Stimulated activated CD4-positive, alpha-beta T cell treated with anti-CD3 and anti-CD28 coated beads, TNF-alpha, amount 100 ng/mL, for 48 hours (primary cell): ENCODE measurements at places on chromosomes 11 and 22.

- no peak for DNase-seq
Observed at GRCh38 chr22:31295831-31296657, 3.8 kb upstream of the PIK3IP1 start.

GRCh38 chr11:78277314-78277994, 88.7 kb downstream of the USP35 start:
- DNase-seq = no peak

- DNase-seq = no peak
Observed at GRCh38 chr11:35618497-35619115, 346 bp downstream of the FJX1 start.

GRCh38 chr22:47105085-47105484, 342.6 kb downstream of the TBC1D22A start:
- DNase-seq = no peak

GRCh38 chr11:122812638-122813037, 25.7 kb upstream of the CRTAM start:
- no peak for DNase-seq

- DNase-seq = no peak
Observed at GRCh38 chr11:135036488-135037297, 624.7 kb upstream of the B3GAT1 start.

DNA sequence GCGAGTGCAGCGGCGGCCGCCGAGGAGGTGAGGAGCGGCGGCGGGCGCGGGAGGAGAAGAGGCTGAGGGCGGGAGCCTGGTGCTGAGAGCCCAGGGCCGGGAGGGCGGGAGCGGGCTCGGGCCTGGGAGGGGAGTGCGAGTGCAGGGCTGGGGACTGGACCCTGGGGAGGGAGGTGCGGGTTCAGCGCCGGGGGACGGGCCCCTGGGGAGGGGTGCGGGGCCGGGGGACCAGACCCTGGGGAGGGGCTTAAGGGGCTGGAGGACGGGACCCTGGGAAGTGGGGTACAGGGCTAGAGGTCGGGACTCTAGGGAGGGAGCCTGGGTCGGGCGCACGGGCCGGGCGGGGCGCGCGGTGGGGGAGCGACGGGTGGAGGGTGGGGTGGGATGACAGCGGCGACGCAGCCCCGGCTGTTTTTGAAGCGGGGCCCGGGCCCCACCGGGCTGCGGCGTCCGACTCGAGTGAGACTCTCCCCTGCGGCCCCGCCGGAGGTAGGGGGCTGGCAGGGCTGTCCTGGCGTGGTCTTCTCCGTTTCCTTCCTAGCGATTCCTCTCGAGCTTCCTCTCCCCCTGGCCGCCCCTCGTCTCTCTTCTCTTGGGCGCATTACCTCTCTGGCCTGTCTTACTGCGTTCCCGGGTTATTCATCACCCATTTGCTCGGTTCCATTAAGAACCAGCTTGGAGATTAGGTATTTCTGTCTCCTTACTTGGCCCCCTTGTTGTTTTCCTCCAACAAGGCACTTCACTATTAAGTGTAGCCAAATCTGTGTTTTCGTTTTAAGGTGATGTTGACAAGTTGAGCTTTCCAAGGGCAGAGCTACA, 754 bp downstream of the NUP50 start:
- no peak for DNase-seq

DNA sequence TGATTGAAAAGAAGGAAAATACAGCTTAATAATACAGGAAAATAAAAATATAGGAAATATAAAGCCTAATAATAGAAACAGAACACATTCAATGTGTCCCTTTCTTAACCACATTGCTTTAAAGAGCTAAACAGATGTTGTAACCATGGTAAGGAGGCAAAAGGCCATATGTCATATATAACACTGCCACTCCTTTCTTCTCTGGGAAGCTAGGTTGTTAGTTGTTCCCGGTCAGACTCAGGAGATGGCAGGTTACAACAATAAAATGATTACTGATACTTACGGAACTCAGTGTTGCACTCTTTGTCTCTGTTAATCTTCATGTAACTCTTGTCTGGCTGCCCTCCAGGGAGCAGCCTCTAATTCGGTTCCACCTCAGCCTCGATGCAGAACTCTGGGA, 134.7 kb upstream of the PGR start:
- DNase-seq = no peak

DNA sequence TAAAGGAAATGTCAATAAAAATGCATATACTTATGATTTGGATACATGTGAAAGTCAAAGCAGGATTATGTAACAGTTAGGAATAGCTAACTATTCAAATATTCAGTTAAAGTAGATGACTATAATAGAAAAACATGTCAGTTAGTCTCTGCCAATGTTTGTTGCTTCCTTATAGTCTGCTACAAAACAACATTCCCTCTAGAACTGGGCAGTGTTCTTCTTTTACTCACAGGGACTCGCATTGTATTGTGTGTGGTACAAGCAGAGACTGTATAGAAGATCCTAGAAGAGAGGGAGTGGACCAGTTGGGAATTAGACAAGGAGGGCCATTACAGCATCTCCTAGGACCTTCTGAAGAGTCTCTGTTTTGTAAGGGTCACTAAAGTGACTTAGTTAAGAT, 10.6 kb downstream of the ACAT1 start:
- DNase-seq = no peak

DNA sequence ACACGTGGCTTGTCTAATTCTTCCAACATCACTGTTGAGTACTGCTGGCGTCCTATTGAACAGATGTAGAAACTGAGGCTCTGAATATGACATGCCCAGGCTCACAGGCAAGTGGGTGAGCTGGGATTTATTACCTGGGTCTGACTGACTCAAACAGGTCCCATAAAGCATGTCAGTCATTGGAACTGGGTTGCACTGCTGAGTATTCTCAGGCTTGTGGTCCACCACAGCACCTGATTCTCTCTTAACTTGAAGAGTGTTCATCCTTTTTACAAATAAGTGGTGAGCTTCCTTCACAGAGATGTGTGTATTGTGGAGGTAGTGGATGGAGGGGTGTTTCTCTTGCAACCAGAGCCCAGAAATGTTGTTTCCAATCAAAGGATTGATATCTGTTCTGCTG, 44.5 kb downstream of the SC5D start:
- DNase-seq = no peak

DNA sequence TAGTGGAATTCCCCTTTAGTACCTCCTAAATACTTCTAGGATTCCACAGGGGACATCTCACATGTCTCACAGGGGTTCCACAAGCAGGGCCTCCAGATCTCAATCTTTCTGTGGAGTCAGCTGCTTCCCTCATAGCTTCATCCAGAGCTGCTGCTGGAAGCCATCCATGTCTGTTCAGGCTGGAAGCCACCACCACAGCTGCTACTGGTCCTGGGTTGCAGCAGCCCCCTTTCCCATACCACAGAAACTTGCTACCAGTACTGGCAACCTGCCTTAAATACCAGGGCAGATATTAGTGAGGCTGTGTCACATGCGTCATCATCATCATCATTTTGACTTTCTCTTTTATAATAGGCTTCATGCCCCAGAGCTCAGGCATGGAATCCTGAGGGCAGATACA, 242.7 kb upstream of the NCAM1 start:
- no peak for DNase-seq

DNA sequence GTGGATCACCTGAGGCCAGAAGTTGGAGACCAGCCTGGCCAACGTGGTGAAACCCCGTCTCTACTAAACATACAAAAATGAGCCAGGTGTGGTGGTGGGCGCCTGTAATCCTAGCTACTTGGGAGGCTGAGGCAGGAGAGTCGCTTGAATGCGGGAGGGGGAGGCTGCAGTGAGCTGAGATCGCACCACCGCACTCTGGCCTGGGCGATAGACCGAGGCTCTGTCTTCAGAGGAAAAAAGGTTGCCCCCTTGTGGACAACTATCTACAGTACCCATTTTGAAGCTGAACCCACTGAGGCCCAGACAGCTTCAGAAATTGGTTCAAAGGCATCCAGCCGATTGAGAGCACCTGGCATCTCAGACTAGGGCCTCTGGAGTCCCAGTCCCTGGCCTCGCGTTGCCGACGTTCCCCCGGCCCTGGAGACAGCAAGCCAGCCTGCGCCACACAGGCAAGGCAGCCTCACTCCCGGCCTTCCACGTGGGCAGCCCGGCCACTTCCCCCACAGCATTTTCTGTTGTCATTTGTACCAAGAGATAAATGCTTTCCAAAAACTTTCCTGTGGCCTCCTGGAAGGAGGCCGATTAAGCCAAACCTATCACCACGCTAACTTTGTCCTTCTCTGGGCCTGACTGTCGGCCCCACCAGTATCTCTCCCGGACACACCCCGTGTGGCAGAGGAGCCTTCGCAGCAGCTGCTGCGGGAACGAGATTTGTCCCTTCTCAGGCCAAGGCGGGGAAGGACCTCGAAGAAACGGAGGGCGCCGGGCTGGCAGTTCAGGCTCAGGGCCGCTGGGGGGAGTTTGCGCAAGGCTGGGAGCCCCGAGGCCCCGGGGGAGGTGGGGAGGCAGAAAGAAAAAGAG, 82.8 kb downstream of the FLI1 start:
- DNase-seq = no peak

GRCh38 chr22:39809772-39810557, 83.6 kb downstream of the ENTHD1 start:
- DNase-seq = no peak

- no peak for DNase-seq
Observed at GRCh38 chr11:34449013-34449412, 10.3 kb downstream of the CAT start.

GRCh38 chr11:369336-370018, at the start of gene B4GALNT4:
TSS of gene B4GALNT4 (plus strand) at chr11:369499. CDS start at chr11:369804, 305 bp downstream.
- DNase-seq = no peak

DNA sequence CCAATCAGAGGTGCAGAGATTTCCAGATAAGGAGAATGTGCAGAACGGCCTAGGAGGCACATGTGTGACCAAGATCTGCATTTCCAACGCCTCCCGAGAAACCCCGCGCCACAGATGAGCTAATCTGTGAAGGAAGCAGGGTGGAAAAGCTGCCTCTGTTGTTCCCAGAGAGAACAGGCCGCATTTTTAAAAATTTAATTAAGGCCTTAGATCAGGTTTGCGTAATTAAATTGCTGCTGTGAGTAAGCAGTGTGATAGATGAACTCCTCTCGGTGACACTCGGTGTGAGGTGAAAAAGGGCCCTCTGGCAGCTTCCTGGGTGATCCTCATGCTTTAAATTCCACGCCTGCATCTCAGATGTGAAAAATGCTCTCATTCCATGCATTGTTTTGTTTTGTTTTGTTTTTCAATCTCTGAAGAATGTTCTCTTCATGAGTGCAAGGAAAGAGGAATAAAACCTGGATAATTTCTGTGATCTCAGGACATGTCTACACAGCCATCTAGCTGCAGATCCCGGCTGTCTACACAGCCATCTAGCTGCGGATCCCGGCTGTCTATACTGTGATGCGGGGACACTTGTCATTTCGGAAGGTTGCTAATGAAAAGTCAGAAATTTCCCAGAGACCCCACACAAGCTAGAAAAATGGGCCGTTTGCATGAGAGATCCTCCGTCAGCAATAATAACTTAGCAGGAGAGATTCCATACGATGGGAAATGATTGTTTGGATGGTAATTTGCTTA, 1398.9 kb downstream of the BRD1 start:
- no peak for DNase-seq

GRCh38 chr22:49715450-49715849, 112.2 kb downstream of the BRD1 start:
- no peak for DNase-seq

DNA sequence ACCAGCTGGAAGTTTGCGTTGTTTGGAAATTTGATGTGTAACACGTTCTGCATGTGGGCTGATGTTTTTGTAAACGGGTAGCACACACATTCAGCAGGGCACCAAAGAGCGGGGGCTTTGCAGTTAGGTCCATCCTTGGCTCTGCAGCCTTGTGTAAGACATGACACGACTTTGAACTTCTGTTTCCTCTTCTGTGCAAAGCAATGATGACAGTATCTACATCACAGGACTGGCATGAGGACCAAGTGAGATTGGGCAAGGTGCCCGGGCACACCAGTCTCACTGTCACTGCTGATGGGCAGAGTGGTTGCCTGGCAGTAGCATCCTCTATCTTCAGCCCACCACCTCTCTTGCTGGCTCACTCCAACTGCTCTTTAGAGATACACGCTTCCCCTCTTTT, 3.3 kb downstream of the TCN2 start:
- DNase-seq = no peak

GRCh38 chr11:68673306-68673945, 10.9 kb upstream of the GAL start:
- no peak for DNase-seq

DNA sequence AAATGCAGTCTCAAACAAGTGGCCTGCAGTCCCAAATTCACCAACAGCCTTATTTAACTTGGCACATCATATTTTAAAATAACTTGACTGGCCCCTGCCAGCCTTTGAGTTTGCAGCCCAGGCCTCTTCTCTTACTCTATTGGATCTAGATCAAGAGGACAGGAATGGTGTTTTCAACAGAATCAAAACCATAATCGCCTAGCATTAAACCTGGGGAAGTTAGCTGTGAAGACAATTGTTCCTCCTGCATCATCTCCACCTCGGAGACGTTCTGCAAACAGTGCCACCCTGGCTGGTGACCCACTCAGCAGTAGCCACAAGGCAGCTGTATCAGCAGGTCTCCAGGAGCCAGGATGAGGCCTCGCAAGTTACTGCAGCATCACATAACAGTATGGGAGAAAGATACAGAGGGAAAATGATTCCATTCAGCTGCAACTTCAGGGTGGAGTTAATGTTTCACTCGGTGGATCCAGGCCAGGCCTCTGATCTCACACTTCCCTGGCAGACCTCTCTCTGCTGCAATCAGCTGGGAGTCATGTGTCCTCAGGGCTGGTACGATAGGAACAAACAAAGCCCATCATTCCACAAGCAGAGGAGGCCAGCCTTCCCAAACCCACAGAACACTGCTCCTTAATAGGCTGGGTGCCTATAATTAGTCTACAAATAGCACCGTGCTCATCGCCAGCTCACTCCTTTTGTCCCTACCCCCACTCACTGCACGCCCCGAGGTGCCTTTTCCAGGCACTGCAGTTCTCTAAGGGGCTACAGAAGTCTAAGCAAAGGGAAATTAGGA, 18.6 kb upstream of the SCN2B start:
- no peak for DNase-seq

DNA sequence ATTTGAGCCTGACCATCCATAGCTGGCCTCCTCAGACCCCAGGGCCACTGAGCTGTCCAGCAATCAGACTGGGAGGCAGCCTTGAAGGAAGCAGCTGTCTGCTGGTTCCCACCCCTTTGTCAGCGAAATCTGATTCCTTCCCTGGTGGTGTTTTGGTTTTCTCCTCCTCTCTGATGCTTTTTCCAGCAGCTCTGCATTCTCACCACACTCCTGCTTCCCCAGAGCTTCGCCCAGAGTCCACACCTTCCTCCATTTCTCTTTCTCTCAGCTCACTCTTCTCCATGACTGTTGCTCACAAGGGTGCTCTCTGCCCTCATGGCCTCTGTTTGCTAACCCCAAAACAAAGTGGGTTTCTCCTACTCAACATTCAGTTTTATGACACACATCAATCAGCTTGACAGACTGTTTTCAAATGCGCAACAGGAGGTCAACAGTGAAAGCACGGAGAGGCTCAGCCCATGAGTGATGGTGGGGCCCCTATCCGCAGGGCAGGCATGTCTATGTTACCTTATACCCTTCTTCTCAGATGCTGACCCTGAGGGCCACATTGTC, 130.6 kb upstream of the MTNR1B start:
- no peak for DNase-seq
